ENCODE measurements at places on chromosomes 11 and 22.

GRCh38 chr11:37841016-37841415 is 1243.0 kb upstream of the RAG2 start:
- no peak for DNase-seq

- DNase-seq, result no peak
Measured at GRCh38 chr11:29005401-29005980, 897.3 kb downstream of the METTL15 start.

DNA sequence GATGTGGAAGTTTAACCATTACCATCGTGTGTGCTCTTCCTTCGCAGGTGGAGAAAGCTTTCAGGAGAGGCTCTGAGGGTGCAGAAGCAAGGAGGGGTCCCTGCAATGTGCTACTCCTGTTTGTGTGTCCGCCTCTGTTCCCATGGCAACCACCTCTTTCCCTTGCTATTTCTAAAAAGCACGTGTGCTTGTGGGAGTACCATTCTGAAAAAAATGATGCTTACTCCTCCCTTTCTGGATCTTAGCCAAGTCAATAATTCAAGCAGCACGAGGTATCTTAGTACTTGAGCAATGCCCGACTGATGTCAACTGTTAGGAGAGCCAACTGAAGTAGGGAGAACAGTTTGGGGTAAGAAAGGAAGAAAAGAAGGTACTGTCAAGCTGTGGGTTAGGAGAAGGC is 628.7 kb downstream of the NTM start:
- DNase-seq, result no peak

- no peak for DNase-seq
Measured at GRCh38 chr11:22884217-22884616, 23.9 kb upstream of the CCDC179 start.

DNA sequence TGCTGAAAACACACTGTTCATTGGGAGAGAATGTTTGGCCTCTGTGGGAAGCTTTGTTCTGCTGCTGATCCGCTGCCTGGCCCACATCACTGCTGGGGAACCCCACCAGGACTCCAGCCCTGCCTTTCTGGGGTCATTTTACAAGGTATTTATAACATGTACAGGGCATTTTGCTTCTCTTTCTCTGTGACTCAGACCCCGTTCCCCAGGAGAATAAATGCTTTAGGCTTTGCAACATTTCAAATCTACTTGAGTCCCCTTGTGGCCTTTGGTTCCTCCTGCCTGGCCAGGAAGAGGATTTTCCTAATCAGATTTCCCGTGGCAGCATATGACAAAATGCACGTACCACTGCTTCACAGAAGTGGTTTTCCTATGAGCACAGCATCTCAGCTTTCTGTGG is 43.0 kb downstream of the BTG4 start:
- no peak for DNase-seq

- DNase-seq, result no peak
Measured at GRCh38 chr11:134338654-134339053, 6.9 kb downstream of the GLB1L2 start.

DNA sequence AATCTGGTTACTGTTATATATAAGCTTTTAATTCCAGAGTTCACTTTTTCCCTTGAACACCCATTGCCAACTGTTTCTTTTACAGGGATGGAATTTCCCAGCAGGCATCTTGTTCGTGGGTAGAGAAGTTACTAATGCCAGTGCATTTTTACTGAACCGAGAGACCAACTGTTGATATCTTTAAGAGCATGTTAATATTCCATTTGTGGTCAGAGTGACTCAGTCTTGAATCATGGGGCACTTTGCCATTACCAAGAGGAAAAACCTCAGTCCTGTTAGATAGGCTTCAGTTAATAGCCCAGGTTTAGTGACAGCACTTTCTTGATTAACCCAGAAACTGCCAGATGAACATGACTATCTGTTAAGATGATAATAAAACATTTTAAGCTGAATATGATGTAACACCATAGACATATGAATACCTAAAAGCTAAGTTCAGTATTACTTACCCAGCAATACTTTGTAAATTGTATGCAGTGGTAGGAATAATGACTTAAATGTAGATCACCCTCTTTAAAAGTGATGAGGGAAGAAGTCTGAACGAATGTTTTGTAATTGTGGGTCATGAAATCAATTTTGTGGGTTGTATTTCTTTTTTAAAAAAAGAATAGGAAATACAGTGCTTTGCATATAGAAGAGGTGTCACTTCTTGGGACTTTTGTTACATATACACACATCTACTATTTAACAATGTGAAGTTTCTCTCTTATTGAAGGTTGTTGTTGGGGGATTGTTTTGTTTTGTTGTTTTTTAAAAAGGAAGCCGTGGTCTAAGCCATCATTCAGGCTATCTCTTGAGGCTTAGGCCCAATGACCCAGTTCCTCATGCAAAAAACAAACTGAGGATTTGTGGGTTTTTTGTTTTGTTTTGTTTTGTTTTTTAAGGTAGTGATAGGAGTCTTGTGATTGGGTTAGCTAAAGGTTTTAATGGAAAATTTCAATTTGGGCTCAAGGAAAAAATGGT is 79.2 kb upstream of the GRIK4 start:
- no peak for DNase-seq

DNA sequence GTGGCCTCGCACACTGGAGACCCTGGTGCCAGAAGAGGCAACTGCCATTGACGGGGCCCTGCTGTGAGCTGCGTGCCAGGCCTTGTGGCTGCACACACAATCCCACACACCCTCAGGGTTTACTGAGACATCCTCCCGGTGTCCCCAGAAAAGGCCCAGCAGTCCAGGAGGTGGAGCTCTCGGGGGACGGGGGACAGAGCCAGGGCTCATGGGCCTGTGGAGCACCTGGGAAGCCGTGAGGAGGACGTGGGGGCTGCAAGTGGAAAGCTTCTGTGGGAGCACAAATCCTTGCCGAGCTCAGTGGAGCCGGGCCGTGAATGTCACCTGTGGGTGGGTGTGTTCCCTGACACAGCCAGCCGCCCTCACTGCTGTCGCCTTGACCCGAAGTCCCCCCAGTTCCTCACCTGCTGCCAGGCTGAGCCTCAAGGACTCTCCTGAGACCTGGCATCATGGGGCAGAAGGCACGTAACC is 609.7 kb downstream of the TBC1D22A start:
- DNase-seq, result no peak

DNA sequence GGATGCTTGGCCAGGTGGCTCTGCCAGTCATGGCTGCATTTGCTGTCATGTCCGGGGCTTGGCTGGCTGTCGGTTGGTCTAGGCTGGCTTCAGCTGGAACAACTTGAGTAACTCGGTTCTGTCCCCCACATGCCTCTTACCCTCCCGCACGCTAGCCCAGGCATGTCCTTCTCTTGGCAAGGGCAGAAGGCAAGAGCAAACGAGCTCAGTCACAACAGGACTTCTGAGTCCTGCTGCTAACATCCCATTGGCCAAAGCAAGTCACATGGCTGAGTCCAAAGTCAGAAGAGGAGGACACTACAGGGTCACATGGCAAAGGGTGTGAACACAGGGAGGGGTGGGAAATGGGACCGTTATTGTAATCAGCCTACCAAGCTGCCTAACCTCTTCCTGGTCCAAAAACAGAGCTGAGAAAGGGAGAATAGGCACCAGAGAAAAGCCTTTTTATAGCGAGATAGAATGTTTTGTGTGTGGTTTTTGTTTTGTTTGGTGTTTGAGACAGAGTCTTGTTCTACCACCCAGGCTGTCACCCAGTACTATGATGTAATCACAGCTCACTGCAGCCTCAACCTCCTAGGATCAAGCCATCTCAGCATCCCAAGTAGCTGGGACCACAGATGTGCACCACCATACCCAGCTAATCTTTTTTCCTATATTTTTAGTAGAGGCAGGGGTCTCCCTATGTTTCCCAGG is 81.9 kb downstream of the MN1 start:
- DNase-seq, result no peak

DNA sequence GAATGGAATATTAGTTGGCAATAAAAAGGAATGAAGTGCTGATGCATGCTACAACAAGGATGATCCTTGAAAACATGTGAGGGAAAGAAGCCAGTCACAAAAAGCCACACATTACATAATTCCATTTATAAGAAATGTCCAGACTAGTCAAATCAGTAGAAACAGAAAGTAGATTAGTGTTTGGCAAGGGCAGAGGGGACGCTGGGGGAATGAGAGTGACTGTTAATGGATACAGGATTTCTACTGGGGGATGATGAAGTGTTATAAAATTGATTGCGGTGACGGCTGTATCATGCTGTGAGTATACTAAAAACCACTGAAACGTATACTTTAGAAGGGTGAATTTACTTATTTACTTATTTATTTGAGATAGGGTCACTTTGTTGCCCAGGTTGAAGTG is 57.9 kb downstream of the C11orf58 start:
- no peak for DNase-seq

DNA sequence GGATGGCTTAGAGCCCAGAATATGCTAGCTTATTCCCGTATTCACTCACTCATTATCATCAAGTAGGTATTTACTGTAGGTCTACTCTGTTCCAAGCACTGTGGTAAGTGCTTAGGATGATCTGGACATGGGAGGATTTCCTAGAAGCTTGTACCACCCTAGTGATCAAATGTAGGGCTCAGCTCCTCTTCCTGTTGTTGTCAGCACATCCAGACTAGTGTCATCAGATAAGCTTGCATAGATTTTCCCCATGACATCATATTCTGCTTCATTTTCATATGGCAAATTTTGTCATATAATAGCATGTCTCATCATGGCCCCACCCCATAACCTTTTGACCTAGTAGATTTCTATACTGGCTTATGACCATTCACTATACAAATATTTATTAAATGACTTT is 19.3 kb upstream of the NUCB2 start:
- no peak for DNase-seq

GRCh38 chr11:129191649-129192048 is 476 bp downstream of the ARHGAP32 start:
- DNase-seq, result no peak

DNA sequence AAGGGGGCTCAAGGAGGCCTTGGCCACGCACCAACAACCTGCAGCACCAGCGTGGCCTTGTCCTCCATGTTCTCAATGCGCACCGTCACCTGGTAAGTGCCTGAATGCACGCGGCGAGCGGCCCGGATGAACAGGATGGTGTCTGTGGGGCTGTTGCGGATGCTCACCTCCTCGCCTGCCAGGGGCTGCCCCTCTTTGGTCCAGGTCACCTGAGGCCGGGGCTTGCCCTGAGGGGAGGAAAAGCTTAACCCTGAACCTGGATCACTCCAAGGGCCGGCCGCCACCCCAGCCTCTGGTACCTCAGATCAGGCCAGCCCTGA is 19.0 kb downstream of the MYBPC3 start:
- no peak for DNase-seq

DNA sequence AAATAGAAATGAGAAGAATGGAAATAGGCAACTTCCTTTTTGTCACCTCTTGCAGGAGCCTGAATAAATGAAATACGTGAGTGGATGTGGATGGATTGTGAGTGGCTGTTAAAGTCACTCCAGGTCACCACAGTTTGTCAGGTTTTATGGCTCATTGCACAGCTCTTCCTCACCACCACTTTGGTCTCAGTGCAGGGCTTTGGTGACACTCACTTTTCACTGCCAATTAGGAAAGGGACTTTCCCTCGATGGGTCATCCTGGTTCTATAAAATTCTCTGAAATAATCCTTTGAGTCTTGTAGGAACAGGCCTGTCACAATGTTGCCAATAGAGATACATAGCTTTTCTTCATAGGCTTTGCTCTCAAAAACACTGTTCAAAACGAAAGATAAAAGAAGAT is 172.4 kb upstream of the C11orf87 start:
- DNase-seq, result no peak

GRCh38 chr22:29270475-29271271 is 2.6 kb downstream of the EWSR1 start:
- no peak for DNase-seq

DNA sequence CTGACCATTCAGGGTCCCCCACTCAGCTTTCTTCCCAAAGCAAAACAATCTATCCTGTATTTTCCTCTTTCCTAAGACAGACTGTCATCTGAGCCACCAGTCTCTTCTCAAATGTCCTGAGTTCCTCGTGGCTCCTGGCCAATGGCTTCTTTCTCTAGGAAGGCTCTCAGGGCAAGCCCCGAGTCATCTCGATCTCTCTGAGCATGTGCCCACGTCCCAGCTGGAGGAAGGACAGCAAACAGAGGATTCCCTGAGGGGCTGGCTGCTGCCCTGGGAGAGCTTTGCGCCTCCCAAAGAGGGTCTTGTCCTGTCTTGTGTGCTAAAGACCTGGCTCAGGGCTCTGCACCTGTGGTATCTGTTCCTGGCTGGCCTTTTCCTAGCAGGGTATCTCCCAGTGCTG is 8.3 kb downstream of the SLC37A2 start:
- no peak for DNase-seq

- DNase-seq, result no peak
Measured at GRCh38 chr22:23818541-23818940, 20.3 kb downstream of the DERL3 start.

DNA sequence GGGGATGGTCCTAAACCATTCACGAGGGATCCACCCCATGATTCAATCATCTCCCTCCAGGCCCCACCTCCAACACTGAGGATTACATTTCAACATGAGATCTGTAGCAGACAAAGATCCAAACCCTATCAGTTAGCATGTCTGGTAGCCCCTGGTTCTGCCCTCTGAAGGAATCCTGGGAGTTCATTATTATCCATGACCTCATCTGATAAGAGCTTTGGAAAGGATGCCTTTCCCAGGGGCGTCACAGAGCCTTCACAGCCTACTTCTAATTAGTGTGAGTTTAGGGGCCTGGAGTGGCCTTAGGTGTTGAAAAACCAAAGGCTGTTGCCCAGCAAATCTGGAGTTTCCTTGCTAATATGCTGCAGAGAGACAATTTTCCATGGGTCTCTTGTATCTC is 8.6 kb upstream of the EIF3M start:
- no peak for DNase-seq
